ENCODE measurements at places on chromosomes 2 and 18. TPM values are rescaled to one million over a fixed set of nuclear protein-coding genes. Genes with fewer than 3 reads are reported as not detected.
A peak's percentile ranks its signal among the peaks of the same experiment; 100 is the strongest.

Gene TMEM247
- not detected for total RNA-seq

Gene TRAPPC12
- 52.0 TPM for total RNA-seq

- H3K36me3 ChIP-seq, result no peaks in the 10 kb centered on the region
- DNase-seq, result peak; percentile 61
- peaks cover 5% of the 10 kb centered on the region for H3K4me1 ChIP-seq
Observed at GRCh38 chr2:2057125-2057721, 273.9 kb downstream of the MYT1L start.

DNA sequence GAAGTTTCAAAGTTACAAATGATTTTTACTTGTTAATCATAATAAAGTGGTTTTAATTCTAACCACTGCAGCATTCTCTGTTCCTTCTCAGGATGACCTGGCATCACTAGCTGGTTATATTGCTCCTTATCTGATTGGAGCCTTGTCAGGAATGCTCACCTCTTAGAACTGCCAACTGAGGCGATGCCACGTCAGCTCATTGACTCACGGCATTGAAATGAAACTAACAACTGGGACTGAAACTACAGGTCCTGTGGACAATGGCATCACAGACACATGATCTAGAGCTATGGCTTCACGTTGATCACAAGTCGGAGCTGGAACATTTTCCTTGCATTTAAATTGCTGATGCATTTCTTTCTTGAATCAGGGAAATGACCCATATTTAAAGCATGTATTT is 54.9 kb upstream of the MAP2 start:
- no peaks in the 10 kb centered on the region for H3K27me3 ChIP-seq
- no peaks in the 10 kb centered on the region for H3K4me1 ChIP-seq
- no peak overlapping the region for H3K27ac ChIP-seq
- H3K36me3 ChIP-seq, result no peaks in the 10 kb centered on the region

DNA sequence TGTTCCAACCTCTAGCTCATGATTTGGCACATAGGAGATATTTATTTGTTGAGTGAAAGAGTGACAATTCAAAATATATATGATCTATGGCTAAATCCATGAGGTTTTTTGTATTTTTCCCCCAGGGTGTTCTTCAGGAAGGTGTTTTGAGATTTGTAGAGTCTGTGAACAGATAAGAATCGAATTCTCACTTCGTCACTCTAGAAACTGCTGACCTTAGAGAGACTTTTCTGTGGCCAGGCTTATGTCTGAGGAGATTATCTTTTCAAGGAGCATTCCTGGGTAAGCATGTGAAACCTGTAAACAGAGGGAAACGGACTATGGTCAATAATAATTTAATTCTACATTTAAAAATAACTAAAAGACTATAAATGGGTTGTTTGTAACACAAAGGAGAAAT is 849 bp upstream of the ITGB6 start:
- H3K4me1 ChIP-seq, result peaks cover 33% of the 10 kb centered on the region
- H3K4me3 ChIP-seq, result no peak overlapping the region
- peak overlapping the region; percentile 83 for H3K27ac ChIP-seq
- no peak for DNase-seq
- no peaks in the 10 kb centered on the region for H3K27me3 ChIP-seq
- no peaks in the 10 kb centered on the region for H3K36me3 ChIP-seq

- no peak overlapping the region for H3K27ac ChIP-seq
- no peak overlapping the region for H3K4me3 ChIP-seq
- no peaks in the 10 kb centered on the region for H3K4me1 ChIP-seq
- no peaks in the 10 kb centered on the region for H3K36me3 ChIP-seq
- H3K27me3 ChIP-seq, result no peaks in the 10 kb centered on the region
Observed at GRCh38 chr2:188068093-188068492, 223.6 kb upstream of the GULP1 start.

Data from gastrocnemius medialis (tissue), 4 donors.